ENCODE measurements at places on chromosomes 4 and X. TPM values are rescaled to one million over a fixed set of nuclear protein-coding genes. Genes with fewer than 3 reads are reported as not detected.

GRCh38 chrX:51006064-51006463 lies 95.5 kb downstream of the BMP15 start:
- no peak overlapping the region for H3K4me3 ChIP-seq
- H3K36me3 ChIP-seq, result no peaks in the 10 kb centered on the region
- no peaks in the 10 kb centered on the region for H3K27me3 ChIP-seq
- DNase-seq, result no peak

DNA sequence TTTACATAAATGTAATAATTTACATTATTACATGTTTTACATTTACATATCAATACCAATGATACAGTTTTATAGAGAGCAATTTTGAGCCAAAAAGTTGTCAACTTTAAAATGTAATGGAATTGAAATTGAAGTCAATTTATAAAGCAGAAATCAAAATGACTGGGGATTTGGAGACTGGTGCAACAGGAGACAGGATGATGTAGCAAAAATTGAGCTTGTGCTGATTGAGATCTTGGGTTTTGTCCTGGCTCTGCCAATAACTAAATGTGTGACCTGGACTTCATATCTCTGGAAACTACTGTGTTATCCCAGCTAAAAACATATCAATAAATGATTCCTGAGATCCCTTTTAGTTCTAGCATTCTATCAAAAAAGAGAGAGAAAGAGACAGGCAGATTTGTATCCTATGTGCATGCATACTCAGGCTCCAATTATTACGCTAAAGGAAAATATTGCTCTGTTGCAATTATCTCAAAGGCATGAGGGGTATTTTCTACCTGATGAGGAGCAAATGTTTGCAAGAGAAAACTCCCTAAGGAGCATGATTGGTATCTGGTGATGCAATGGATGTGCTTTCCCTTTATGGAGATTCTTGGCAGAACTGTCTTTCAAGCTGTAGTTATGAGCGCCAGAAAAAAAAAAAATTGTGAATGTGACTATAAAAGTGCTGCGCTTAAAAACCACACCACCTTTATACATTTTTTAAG lies 14.7 kb downstream of the EXOC1L start:
- H3K27me3 ChIP-seq, result no peaks in the 10 kb centered on the region
- no peaks in the 10 kb centered on the region for H3K4me1 ChIP-seq
- H3K4me3 ChIP-seq, result no peak overlapping the region
- H3K36me3 ChIP-seq, result no peaks in the 10 kb centered on the region
- H3K27ac ChIP-seq, result no peak overlapping the region
- no peak for DNase-seq

GRCh38 chr4:144399927-144400326 lies 246.0 kb upstream of the HHIP start:
- no peaks in the 10 kb centered on the region for H3K27me3 ChIP-seq
- no peaks in the 10 kb centered on the region for H3K4me1 ChIP-seq
- no peak for DNase-seq
- no peak overlapping the region for H3K27ac ChIP-seq

- H3K4me3 ChIP-seq, result peak overlapping the region; percentile 65
- H3K36me3 ChIP-seq, result no peaks in the 10 kb centered on the region
- no peak for DNase-seq
- H3K27me3 ChIP-seq, result no peaks in the 10 kb centered on the region
- peak overlapping the region; percentile 99 for H3K27ac ChIP-seq
These were observed 47.0 kb downstream of the PRPS1 start for GRCh38 chrX:107675365-107675654.

GRCh38 chr4:76806346-76806745 lies 91.6 kb downstream of the SOWAHB start:
- no peak overlapping the region for H3K27ac ChIP-seq
- DNase-seq, result no peak
- no peaks in the 10 kb centered on the region for H3K4me1 ChIP-seq

DNA sequence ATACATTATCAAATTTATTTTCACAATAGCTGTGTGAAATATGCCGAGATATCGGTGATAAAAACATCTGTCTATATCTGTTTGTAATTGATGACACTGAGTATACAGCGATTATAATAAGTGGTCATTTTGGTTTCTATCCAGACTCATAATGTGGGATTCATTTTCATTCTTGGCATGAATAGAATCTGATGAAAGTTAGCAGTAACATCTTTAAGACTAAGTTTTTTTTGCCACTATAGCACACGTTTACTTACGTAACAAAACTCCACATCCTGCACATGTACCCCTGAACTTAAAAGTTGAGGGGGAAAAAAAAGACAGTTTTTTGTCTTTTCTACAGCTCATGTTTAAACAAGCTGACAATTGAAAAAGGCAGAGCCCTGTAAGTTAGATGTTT lies 86.4 kb downstream of the PPA2 start:
- peaks cover 31% of the 10 kb centered on the region for H3K36me3 ChIP-seq
- H3K27ac ChIP-seq, result no peak overlapping the region
- H3K27me3 ChIP-seq, result no peaks in the 10 kb centered on the region
- no peaks in the 10 kb centered on the region for H3K4me1 ChIP-seq

DNA sequence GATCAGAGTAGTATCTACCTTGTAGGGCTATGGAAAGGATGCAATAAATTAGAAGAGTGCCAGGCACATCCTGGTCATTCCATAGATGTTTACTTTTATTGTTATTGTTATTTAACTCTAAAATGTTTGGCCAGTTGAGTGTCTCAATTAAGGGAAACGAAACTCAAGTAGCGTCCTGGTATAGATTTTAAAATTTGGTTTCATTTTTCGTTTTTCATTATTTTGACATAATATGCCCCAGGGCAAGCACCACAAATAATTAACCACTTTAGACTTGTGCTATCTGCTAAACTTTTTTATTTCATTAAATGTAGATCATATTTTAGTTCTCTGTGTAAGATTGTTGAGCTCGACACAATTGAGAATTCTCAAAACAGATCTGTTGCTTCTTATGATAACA lies 179.7 kb upstream of the PRPS2 start:
- no peaks in the 10 kb centered on the region for H3K4me1 ChIP-seq
- H3K36me3 ChIP-seq, result no peaks in the 10 kb centered on the region
- no peak overlapping the region for H3K4me3 ChIP-seq
- no peak for DNase-seq
- H3K27ac ChIP-seq, result no peak overlapping the region

DNA sequence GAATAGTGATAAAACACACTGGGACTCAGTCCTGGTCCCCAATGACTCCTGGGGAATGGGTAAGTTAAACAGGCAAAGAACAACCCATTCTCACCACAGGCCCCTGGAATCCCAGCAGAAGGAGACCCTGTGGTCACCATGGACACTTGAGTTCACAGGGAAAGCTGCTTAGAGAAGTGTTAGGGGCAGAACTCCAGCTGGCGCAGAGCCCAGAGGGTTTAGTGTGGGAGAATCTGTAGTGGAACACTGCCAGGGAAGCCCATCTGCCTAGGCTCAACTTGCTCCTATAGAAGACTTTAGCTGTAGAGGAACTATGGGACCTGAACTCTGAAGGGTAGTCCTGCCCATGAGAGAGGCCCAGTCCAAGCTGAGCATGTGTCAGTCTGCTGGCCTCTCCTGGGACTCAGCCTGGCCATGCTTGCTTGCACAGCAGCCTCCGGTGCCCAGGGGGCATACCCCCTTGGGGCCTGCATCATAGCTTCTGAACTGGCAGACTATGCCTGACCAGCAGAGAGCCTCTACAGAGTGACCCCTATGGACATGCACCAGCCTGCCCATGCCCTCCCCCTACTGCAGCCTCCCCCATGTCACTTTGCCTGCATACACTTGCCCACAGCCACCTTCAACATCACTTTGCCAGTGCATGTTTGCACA lies 343.5 kb downstream of the IDS start:
- H3K27ac ChIP-seq, result no peak overlapping the region
- H3K36me3 ChIP-seq, result no peaks in the 10 kb centered on the region
- no peaks in the 10 kb centered on the region for H3K4me1 ChIP-seq
- no peak overlapping the region for H3K4me3 ChIP-seq
- no peaks in the 10 kb centered on the region for H3K27me3 ChIP-seq

- H3K4me3 ChIP-seq, result no peak overlapping the region
- H3K27ac ChIP-seq, result no peak overlapping the region
- no peaks in the 10 kb centered on the region for H3K36me3 ChIP-seq
- DNase-seq, result peak; percentile 32
- peaks cover 3% of the 10 kb centered on the region for H3K4me1 ChIP-seq
- peaks cover 5% of the 10 kb centered on the region for H3K27me3 ChIP-seq
These were observed 82.0 kb upstream of the CLDN34 start for GRCh38 chrX:9885150-9885549.

DNA sequence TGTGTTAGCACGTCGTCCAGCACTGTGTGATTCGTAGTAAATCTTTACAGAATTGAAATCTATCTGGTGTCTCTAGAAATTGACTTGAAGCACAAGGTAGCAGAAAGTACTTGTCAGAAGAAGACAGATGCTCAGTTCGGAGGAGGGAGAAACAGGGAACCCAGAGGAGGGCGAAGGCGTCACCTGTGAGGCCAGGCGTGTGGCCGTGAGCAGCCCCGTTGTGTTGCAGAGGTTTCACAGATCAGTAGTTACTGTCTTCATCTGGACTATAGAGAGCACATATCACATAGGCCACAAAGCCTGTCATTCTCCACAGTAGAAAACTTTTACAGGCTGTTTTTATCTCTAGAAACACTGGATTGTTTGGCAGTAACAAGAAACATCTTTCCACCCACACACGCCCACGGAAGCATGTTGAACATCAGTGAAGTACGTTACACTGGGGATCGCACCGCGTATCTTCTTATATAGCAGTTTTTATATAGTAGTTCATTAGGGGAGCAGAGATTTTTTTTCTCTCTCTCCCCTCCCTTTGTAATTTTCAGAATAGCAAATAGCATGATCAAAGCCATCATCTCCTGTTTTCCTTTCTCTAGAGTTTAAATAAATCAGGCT lies 48.1 kb upstream of the TLR3 start:
- no peaks in the 10 kb centered on the region for H3K36me3 ChIP-seq
- H3K4me3 ChIP-seq, result no peak overlapping the region
- DNase-seq, result no peak
- H3K27ac ChIP-seq, result no peak overlapping the region
- H3K4me1 ChIP-seq, result no peaks in the 10 kb centered on the region
- peaks cover 2% of the 10 kb centered on the region for H3K27me3 ChIP-seq

DNA sequence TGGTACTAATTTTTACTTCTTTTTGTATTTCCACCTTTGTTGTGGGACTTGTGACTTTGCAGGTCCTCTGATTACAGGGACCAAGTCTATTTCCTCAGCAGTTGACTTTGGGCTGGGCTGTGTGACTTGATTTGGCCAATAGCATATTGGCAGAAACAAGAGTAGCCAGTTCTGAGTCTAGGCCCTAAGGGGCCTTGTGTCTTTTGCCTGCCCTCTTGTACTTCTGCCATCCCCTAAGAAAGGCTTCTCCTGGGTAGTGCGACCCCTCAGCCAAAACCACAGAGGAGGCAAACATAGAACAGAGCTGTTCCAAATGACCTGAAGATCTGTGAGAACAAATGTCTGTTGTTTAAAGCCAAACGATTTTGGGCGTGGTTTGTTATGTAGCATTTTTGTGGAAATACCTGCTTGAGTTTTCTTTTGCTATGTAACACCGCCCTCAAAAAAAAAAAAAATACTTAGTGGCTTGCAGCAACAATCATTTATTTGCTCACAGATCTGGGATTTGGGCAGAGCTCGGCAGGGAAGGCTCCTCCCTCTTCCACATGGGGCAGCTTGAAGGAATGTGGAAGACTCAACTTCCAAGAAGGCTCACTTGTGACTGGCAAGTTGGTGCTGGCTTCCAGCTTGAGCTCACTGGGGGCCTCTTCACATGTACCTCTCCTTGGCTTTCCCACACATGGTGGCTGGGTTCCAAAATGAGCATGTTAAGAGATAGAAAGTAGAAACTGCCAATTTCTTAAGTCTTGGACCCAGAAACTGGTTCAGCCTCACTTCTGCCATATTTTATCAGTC lies 423.0 kb upstream of the CNKSR2 start:
- no peaks in the 10 kb centered on the region for H3K36me3 ChIP-seq
- H3K27ac ChIP-seq, result no peak overlapping the region
- no peaks in the 10 kb centered on the region for H3K4me1 ChIP-seq
- no peak for DNase-seq
- no peak overlapping the region for H3K4me3 ChIP-seq

DNA sequence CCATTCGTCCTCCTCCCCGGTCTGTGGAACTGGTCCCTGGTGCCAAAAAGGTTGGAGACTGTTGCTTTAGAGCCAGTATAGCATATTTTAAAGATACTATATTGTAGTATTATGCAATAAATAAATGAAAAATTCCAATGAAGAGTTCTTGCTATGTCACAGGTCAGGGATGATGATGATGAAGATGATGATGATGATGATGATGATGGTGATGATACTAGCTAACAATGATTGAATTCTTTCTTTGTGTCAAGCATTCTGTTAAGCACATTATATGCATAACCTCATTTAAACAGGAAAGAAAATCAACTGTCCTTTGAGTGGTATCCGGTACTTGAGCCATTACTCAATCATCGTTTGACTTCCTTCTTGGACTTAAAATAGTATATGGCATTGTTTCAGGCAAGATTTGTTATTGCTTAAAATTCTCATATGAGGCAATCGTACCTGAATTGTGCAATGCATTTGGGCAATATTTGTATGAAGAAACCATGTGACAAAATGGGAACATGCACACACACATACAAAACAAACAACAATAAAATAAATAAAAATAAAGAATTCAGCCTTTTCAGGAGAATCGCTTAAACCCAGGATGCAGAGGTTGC lies 22.8 kb upstream of the TLR2 start:
- no peak overlapping the region for H3K4me3 ChIP-seq
- no peaks in the 10 kb centered on the region for H3K27me3 ChIP-seq
- no peaks in the 10 kb centered on the region for H3K36me3 ChIP-seq
- DNase-seq, result no peak
- H3K27ac ChIP-seq, result no peak overlapping the region

- H3K4me1 ChIP-seq, result no peaks in the 10 kb centered on the region
- no peak overlapping the region for H3K27ac ChIP-seq
- no peaks in the 10 kb centered on the region for H3K36me3 ChIP-seq
- H3K27me3 ChIP-seq, result no peaks in the 10 kb centered on the region
- DNase-seq, result no peak
These were observed 93.8 kb downstream of the INPP4B start for GRCh38 chr4:142752202-142752786.

DNA sequence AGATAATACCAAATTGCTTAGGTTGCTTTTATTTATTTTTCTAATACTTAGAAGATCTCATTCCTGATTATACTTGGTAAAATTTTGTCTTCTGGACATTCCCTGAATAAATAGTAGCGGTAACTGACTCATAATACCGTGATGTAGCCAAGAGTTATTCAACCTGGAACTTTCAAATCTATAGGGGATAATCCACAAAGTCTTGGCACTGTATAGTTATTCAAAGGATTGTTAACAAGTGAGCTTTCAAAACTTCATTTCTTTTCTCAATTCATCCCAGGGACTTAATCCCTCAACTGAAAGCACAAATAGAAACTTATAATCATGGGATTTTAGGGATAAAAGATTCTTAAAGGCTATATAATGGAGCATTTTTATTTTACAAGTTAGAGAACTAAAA lies 1383.3 kb downstream of the FAM133A start:
- H3K36me3 ChIP-seq, result no peaks in the 10 kb centered on the region
- H3K4me1 ChIP-seq, result no peaks in the 10 kb centered on the region
- no peak for DNase-seq

- no peaks in the 10 kb centered on the region for H3K4me1 ChIP-seq
- H3K4me3 ChIP-seq, result no peak overlapping the region
- no peaks in the 10 kb centered on the region for H3K36me3 ChIP-seq
- H3K27me3 ChIP-seq, result peaks cover 2% of the 10 kb centered on the region
These were observed 28.0 kb upstream of the ZNF280C start for GRCh38 chrX:130296743-130297142.

The SLC2A9 gene
- 4.5 TPM for total RNA-seq

The RFC1 gene
- total RNA-seq, result 69.0 TPM

The CORIN gene
- total RNA-seq, result 0.63 TPM

The TBC1D8B gene
- total RNA-seq, result 1.9 TPM

The CLDN2 gene
- total RNA-seq, result 0.07 TPM

The FGF16 gene
- total RNA-seq, result not detected

Data from T-cell (primary cell).